ENCODE measurements at places on chromosomes 2 and 18.
A peak's percentile ranks its signal among the peaks of the same experiment; 100 is the strongest.

GRCh38 chr18:48481092-48481491 lies 57.7 kb upstream of the CTIF start:
- DNase-seq, result no peak

DNA sequence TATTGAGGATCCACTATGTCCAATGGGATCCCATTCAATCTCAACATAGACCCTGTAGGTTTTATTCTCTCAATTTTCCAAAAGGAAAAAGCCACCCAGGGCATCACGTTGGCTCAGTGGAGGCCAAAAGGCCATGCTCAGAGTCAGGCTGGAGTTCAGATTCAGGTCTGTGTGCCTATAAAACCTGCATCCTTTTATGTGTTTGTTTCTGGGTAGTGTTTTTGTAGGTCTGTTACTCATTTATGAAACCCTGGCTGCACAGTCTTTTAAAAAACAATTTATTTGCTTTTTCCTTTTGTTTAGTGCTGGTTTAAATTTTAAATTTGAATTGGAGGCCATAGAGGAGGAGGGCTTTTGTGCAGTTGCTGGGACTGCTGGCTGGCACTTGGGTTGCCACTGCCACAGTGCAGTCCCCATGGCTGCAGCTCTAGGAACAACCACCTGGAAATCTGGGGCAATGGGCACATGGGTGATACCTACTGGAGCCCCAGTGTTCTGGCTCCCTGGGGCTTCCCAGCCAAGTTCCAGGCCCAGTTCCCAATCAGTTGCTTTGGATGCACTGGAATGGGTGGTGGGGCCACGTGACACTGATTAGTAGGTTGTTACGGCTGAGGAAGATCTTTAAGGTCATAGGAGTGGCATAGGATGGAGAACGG lies 31.3 kb downstream of the IL1R2 start:
- no peak for DNase-seq

DNA sequence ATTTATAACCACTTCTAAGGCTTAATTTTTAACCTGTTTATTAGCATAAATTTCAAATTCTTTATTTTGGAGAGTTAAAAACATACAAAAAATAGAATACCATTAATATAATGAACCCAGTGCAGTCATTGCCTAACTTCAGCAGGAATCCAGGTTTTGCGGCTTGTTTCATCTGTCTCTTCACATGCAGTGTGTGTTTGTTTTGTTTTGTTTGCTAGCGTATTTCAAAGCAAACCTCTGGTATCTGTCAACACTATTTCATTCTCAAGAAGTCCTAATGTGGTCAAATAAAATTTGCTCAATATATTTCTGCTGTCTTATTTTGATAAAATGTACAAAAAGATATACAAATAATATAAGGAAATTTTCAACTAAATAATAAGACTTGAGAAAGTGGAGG lies 328.5 kb downstream of the AGPS start:
- no peak for DNase-seq

- DNase-seq, result no peak
These were observed 560.2 kb upstream of the LRATD1 start for GRCh38 chr2:14072338-14072737.

- DNase-seq, result peak; percentile 27
These were observed 1.0 kb downstream of the NAB1 start for GRCh38 chr2:190649798-190650390.

DNA sequence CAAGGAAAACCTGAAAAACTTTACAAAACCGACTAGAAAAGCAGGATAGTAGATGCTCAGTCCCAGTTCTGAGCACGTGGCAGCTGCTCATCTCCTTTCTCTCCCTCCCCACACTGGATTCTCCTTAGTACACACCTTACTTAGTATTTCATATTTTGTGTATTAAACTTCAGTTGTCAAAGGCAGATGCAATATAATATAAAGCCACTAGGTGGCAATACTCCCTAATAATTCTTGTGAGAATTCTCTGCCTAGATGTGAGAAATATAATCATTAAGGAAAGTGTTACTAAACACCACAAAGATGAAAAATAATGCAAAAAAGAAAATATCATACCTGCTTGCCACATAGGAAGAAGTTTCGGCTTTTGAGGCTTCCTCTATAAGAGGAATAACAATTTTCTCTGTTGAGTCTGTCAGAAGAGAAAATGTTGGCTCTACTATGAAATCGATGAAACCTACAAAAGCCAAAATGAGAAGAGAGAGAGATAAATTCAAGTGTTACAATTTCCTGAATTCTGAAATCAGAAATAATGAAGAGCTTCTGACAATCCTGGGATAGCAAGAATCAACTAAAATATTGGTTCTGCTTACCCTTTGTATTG lies 200.6 kb downstream of the PPP1R1C start:
- peak; percentile 28 for DNase-seq

DNA sequence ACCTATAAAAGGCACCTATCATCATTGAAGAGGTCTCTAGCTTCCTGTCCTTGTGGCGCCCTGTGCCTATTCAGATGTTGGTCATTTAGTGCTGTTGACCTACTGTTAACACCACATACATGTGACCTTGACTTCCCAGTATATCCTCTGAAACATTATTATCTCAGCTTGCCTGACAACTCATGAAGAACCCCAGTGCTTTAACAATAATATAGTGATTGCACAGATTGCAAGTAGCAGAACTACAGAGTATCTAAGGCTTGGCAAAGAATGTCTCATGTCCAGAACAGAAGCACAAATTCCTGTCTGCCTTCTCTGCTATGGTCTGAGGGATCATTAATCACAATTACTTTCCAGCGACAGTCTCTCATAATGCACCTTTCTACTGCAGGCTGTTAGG lies 165.3 kb downstream of the LCLAT1 start:
- peak; percentile 10 for DNase-seq

DNA sequence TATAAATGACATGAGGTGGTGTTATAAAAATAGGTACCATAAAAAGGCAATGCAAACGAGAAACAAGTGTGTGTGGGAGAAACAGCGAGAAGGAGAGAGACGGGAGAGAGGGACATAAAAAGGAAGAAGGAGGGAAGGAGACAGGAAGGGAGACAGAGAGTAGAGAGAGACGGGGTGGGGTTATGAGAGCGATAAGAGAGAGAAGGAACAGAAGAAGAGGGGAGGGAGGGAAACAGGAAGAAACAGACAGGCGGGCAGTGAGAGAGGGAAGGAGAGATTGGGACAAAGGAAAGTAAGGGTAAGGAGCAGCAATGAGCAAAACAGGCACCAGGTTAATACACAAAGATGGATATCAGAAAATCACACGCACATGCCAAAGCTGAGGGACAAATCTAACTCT lies 83.7 kb downstream of the TGFA start:
- no peak for DNase-seq

DNA sequence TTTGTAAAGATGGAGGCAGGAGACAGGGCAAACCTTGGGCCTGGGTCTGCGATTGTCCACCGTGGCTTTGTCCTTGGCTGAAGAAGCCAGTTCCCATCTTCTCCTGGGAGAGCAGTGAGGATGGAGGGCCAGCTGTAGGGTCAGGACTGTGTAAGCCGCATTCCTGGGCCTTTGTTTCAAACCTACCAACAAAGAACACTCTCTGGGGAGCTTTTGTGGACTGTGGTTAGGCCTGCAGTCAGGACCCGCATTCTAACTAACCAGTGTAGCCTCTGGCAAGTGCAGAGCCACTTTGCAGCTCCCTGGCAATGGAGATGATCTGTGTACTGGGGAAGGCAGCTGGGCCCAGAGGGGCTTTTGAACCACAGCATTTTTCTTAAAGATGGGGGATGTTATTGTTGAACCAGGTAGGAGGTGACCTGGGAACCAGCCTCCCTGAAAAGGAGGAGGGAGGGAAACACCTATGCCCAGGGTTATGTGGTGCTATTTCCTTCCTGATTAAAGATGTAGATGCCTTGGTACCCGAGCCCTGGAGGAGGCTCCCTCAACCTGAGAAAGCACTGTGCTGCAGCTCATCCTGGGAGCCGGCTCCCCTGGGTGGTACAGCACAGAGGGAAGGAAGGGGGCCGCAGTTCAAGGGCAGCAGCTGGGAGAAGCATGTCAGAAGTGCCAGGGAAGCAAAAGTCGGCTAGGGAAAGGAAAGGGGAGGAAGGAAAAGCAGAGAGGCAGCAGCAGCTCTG lies 12.7 kb upstream of the SMAD4 start:
- no peak for DNase-seq

- DNase-seq, result no peak
These were observed 170.3 kb downstream of the LDLRAD4 start for GRCh38 chr18:13388586-13389490.

DNA sequence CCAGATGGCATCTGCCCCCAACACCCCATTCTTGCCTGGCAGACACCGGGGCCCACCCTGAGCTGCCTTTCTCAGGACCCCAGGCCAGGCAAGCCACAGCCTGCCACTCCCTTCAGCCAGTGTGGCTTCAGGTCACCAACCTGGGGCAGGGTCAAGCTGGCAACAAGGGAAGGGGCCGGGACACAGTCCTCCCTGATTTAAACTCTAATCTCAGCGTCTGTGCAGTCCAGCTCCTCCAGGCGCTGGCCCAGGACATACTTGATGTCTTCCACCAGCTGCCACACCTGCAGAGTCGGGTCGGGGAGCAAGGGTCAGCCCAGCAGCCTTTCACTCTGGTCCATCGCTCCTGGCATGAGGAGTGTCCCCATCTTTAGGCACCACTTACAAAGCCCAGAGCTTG lies 29.0 kb upstream of the ALPP start:
- no peak for DNase-seq

GRCh38 chr2:24704692-24705091 lies 88.5 kb downstream of the PTRHD1 start:
- no peak for DNase-seq

GRCh38 chr2:119225105-119225865 lies 1.7 kb downstream of the STEAP3 start:
- peak; percentile 13 for DNase-seq

DNA sequence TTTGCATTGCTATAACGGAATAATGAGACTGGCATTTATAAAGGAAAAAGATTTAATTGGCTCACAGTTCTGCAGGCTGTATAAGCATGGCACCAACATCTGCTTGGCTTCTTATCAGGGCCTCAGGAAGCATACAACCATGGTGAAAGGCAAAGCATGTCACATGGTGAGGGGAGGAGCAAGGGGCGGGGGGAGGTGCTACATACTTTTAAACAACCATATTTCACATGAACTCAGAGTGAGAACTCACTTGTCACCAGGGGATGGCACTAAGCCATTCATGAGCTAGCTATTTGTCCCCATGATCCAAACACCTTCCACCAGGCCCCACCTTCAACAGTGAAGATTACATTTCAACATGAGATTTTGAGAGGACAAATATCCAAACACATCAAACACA lies 188.7 kb downstream of the MBD5 start:
- DNase-seq, result no peak

- no peak for DNase-seq
These were observed 22.7 kb downstream of the TRAPPC8 start for GRCh38 chr18:31920277-31920676.

DNA sequence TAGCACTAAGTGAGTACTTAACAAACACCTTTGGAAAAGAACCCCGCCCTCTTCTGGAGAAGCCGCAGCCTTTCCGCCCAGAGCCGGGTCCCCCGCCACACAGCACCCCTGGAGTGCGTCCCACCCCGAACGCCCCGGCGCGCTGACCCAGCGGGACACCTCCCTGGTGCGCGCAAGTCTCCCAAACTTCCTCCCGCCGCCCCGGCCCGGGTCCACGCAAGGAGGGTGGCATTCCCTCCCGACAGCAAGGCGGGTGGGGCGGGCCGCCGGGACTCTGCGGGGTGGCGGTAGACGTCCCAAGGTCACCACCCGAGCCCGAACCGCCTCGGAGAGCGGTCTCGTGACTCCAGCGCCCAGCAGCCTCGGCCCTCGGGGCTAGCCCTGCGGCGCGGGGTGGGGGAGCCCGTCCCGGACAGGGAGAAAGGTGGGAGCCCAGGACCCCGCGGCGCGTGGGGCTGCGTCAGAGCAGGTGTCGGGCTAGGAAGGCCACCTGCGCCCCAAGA lies 598 bp downstream of the CCDC93 start:
- peak; percentile 27 for DNase-seq

- no peak for DNase-seq
These were observed 1241.2 kb upstream of the CDH2 start for GRCh38 chr18:29418136-29418535.

- DNase-seq, result no peak
These were observed 417.9 kb downstream of the EPHA4 start for GRCh38 chr2:221154176-221154575.

- peak; percentile 76 for DNase-seq
These were observed 7.7 kb downstream of the MAPRE3 start for GRCh38 chr2:26978061-26978596.

GRCh38 chr2:45983213-45983612 lies 314.0 kb upstream of the EPAS1 start:
- DNase-seq, result no peak

GRCh38 chr2:238926761-238927611 lies 79.1 kb downstream of the TWIST2 start:
- no peak for DNase-seq

DNA sequence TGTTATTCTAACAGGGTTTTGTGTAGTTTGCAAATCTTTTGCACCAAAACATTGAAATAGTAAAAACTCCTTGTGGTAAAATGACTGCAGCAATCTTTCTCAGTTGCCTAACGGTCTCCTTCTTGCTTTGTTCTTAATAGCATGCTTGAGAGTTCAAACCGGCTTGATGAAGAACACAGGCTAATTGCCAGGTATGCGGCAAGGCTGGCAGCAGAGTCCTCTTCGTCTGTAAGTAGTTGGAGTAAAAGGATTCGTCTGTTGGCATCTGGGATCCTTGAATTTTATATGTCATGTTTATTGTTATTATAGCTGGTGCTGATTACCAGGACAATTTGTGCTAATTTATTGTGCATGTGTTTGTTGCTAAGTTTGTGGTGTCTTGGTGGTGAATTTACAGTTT lies 138.1 kb downstream of the DTNA start:
- DNase-seq, result no peak

- DNase-seq, result no peak
These were observed 77.1 kb downstream of the DDX1 start for GRCh38 chr2:15668611-15669305.

DNA sequence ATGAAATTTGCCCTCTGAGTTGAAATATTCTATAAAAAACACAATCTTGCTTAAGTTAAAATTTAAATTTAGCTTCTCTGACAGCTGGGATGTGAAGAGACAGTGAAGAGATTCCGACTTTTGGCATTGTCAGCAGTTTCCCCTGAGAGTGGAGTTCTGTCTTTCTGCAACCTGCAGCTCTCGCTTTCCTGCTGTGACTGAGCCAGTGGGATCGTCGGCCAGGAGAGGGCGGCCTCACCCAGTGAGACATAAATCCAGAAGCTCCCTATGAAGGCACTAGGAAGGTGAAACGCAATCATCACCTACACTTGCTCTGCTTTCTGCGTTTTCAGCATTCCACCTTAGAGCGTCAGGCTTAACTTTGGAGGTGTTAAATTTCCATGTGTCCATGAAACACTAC lies 75.4 kb upstream of the HNMT start:
- peak; percentile 52 for DNase-seq

- DNase-seq, result no peak
These were observed 77.1 kb upstream of the COL3A1 start for GRCh38 chr2:188897096-188897495.

DNA sequence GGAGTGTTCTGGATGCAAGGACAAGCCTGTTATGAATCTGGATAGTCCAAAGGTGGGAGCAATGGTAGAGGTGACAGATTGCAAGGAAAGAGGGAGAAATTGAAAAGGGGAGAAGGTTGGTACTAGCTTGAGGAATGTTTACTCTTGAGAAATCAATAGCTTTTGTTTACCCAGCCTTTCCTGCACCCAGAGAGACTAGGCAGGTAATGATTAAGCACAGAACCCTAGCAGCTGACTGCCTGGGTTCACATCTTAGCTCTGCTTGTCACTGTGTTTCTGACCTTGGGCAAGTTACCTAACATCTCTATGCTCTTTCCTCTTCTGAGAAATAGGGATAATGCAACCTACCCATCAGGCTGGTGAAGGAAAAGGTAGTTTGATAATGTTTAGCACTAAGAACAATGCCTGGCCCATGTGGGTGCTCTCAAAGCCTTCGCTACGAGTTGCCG lies 178.6 kb downstream of the MGAT5 start:
- DNase-seq, result no peak

All from NCI-H2081 (cell line).